Stimulated activated naive CD8-positive, alpha-beta T cell treated with anti-CD3 and anti-CD28 coated beads, Interleukin-15, Interleukin-2, amounts not matched to agents 100 U/mL and 50 U/mL, for 24 hours (primary cell): ENCODE measurements at places on chromosomes 6 and 20.

GRCh38 chr6:63537959-63538300 lies 34.4 kb upstream of the LOC128125822 start:
- no peak for DNase-seq

DNA sequence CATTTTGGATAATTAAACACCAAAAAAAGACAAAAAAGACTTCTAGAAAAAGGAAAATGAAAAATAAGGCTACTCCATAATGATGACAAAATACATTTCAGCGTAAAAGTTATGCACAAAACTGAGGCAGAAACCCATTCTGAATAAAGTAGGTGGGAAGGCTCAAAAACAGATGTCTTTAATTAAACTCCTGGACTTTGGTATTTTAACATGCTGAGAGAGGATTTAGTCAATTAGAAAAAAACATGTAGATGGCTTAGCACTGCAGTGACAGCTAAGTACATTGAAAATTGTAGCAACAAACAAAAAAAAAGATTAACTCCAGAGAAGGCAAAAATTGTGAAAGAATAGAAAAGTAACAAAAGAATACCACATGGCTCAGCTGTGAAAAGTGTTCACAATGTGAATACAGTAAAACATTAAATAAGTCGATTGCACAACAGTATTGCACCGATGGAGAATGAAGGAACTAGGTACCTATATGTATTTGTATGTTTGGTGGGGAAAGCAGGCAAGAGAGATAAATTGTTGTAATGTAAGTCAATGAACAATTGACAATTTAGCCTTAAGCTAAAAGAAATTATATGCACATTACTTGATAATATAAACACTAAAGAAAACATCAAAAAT lies 59.5 kb downstream of the TBC1D32 start:
- DNase-seq = no peak

- no peak for DNase-seq
Observed at GRCh38 chr6:15014958-15015357, 230.9 kb upstream of the JARID2 start.

- DNase-seq = peak; percentile 5
Observed at GRCh38 chr20:19758133-19758500, at the start of gene RIN2. Gene RIN2, plus strand, starts transcription at chr20:19758258. Its CDS starts 131,344 bp downstream, at chr20:19889602.

DNA sequence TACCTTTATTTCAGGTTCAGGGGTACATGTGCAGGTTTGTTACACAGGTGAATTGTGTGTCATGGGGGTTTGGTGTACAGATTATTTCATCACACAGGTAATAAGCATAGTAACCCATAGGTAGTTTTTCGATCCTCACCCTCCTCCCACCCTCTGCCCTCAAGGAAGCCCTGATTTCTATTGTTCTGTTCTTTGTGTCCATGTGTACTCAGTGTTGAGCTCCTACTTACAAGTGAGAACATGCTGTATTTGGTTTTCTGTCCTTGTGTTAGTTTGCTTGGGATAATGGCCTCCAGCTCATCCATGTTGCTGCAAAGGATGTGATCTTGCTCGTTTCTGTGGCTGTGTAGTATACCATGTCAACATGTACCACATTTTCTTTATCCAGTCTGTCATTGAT lies 66.0 kb downstream of the STK4 start:
- DNase-seq = no peak

DNA sequence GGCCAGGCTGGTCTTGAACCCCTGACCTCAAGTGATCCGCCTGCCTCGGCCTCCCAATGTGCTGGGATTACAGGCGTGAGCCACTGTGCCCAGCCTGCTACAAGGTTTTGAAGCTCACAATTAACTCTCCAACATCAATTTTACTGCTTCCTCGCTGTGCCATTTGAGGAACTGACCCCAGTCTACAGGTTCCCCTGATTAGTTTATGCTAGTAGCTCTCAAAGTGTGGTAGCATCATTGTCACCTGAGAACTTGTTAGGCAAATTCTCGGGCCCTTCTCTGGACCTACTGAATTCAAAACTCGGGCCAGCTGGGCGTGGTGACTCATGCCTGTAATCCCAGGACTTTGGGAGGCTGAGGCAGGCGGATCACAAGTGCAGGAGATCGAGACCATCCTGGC lies 49.4 kb downstream of the MCUR1 start:
- no peak for DNase-seq
